ENCODE measurements at places on chromosomes 4 and X. TPM values are rescaled to one million over a fixed set of nuclear protein-coding genes. Genes with fewer than 3 reads are reported as not detected.

GRCh38 chr4:53489279-53489889, 101.9 kb downstream of the LNX1 start:
- no peaks in the 10 kb centered on the region for H3K27me3 ChIP-seq
- no peaks in the 10 kb centered on the region for H3K36me3 ChIP-seq
- no peaks in the 10 kb centered on the region for H3K4me1 ChIP-seq
- no peak for DNase-seq

DNA sequence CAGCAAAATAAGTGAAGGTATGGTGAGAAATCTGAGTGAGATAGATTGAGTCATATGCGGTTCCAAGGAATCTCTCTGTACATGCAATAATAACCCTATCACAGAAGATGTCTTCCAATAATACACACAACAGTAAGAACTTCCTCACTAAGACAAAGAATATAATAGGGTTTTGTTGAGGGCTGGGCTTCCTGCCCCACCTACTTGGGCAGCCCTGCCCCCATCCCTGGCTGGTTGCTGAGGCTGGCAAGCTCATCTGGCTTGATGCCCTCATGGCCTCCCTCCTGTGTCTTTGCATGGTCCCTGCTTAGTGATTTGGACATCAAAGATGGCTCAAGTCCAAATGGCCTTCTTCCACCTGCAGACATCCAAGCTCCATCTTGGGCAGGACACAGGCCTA, 2.7 kb downstream of the GEMIN8 start:
- H3K27me3 ChIP-seq, result no peaks in the 10 kb centered on the region
- no peak overlapping the region for H3K27ac ChIP-seq
- H3K36me3 ChIP-seq, result no peaks in the 10 kb centered on the region
- H3K4me3 ChIP-seq, result no peak overlapping the region
- peak; percentile 40 for DNase-seq

DNA sequence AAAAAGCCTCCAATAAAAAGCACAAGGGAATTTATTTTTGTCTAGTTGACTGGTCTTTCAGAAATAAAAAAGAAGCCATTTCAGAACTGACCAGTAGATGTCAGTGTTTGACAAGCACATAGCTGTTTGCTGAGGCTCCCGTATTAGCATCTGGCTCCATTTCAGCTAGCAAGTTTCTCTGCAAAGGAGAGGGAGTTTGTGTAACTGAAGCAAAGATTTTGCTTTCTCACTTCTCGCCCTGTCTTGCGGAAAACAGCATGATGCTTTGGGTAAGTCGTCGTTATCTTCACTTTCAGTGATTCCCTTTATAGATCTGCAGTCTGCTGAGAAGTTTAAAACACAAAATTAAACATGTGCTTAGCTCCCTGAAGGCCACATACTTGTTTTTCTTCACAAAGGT, 85.5 kb downstream of the CT47B1 start:
- H3K36me3 ChIP-seq, result no peaks in the 10 kb centered on the region
- no peaks in the 10 kb centered on the region for H3K4me1 ChIP-seq
- no peaks in the 10 kb centered on the region for H3K27me3 ChIP-seq
- no peak overlapping the region for H3K27ac ChIP-seq
- H3K4me3 ChIP-seq, result no peak overlapping the region

The GC gene
- not detected for total RNA-seq
